ENCODE measurements at places on chromosomes 12 and 14. TPM values are rescaled to one million over a fixed set of nuclear protein-coding genes. Genes with fewer than 3 reads are reported as not detected.

DNA sequence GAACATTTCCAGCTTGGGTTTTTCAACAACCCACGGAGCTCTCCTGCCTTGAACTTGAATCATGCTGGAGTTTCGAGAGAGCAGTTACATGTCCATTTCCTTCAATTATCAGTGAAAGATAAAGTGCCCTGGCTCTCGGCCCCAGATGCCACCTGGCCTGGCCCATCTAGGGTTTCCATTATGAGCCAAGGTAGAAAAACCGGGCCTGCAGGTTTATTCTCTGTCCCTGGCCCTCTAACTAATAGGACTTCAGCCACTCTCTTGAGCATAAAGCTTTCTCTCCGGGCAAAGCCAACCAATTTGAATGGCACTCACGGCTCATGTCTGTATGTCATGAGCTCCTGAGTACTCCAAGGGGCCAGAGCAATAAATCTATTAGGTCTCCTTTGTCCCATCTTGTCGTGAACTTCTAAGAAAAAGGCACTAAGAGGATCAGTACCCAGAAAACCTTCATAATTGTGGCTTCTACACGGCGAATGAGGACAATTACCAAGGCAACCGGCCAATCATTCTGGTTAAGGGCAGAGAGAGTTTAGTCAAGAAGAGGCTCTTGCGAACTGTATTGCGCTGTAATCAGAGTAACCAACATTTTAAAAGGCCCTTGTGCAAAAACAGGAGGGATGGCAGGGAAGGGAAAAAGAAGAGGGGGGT is 392.3 kb downstream of the MED13L start:
- no peak for DNase-seq

DNA sequence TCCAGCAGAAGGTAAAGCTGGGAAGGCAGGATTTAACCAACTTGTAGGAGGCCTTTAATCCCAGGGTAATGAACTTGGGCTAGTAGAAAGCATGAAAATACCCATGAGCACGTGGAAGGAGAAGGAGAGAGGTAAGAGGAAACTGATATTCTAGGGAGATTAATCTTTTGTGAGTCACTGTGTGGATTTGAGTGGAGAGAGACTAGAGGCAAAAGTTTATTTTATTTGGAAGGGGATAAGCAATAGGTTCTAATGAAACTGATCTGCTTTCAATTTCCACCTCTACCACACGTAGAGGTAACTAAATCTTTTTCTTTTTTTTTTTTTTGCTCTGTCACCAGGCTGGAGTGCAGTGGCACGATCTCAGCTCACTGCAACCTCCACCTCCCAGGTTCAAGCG is 52.1 kb downstream of the PTPN21 start:
- no peak for DNase-seq

DNA sequence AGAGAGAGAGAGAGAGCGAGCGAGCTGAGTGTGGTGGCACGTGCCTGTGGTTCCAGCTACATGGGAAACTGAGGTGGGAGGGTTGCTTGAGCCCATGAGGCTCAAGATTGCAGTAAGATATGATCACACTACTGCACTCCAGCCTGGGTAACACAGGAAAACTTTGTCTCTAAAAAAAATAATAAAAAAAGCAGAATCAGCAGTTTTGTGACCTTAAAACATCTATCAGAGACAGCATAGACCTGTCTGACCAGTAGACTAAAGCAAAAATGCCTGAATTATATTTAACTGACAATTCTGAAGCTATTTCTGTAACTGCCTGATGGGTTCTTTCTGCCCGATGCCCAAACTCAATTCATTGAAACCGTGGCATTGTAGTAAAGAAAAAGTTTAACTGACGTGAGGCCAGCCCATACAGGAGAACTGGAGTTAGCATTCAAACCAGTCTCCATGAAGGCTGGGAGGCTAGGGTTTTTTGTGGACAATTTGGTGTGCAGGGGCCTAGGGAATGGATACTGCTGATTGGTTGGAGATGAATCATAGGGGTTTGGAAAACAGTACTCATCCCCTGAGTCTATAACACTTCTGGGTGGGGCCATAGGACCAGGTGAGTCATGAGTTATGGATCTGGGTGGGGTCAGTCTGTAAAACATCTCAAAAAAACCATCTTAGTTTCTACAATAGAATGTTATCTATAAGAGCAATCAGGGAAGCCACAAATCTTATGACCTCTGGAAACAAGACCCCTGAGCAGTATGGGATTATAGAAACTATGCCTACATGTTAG is 8.0 kb upstream of the RASSF8 start:
- no peak for DNase-seq

The PDZRN4 gene
- total RNA-seq: 22.4 TPM

- peak; percentile 63 for DNase-seq
Observed at GRCh38 chr12:40697566-40698259, 5.5 kb downstream of the CNTN1 start.

DNA sequence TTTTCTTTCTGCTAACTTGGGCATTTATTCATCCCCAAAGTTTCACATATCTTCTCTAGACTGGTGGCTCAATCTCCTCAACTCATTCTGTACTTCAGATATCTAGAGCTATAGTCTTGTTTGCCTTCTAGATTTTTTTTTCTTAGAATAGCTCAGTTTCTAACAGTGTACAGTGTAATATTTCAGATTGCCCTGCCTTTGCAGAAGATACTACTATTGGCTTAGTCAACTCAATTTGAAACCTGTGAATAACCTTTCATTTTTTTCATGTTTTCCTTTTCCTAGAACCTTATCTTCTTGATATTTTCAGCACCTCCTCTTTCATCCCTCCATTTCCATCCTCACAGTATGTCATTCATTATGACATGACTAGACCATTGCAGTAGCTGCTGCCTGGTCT is 69.6 kb downstream of the OTOGL start:
- DNase-seq: no peak

All from umbilical cord (tissue), 2 donors.